Renal cortical epithelial cell (primary cell): ENCODE measurements at places on chromosomes 13 and 19.

GRCh38 chr19:932648-933552, 7.1 kb downstream of the ARID3A start:
- DNase-seq: no peak

- DNase-seq: peak; percentile 52
Observed at GRCh38 chr13:59823486-59823885, 340.2 kb downstream of the DIAPH3 start.

- no peak for DNase-seq
Observed at GRCh38 chr13:110133425-110134235, 173.3 kb downstream of the COL4A1 start.

DNA sequence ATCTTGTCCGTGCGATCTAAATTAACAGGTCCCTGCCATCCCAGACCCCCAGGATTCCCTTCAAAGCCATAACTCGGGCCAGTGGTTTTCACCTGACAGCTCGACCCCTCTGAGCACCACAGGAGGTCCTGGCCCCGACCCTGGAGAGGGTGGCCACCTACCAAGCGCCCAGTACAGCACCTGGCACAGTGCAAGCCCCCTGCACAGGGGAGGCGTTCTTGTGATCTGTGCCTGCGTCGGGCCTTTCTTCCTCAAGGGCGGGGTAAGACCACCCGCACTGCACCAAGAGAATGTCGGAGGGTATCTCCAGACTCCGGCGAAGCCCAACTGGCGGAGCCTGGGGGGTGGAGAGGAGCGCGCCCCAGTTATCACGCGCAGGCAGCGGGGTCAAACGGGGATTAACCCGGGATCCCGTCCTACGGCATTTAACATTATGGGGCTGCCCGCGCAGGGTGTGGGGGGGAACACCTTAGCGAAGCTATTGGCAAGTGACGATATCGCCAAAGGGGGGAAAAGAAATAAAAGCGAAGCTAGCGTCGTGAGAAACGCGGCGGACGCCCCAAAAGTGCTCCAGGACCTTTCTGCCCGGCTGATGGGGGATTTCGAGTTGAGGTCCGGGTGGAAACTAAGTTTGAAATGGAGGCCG, 1.3 kb upstream of the HNRNPL start:
- no peak for DNase-seq
